ELR (cell line): ENCODE measurements at places on chromosomes 7 and 10.
A peak's percentile ranks its signal among the peaks of the same experiment; 100 is the strongest.

- peak; percentile 79 for DNase-seq
Measured at GRCh38 chr10:119103903-119104653, at the start of gene DENND10. Gene DENND10, plus strand, starts transcription at chr10:119104113. Its CDS starts 30 bp downstream, at chr10:119104143.

GRCh38 chr10:88521791-88522190 is 61.3 kb downstream of the RNLS start:
- no peak for DNase-seq

DNA sequence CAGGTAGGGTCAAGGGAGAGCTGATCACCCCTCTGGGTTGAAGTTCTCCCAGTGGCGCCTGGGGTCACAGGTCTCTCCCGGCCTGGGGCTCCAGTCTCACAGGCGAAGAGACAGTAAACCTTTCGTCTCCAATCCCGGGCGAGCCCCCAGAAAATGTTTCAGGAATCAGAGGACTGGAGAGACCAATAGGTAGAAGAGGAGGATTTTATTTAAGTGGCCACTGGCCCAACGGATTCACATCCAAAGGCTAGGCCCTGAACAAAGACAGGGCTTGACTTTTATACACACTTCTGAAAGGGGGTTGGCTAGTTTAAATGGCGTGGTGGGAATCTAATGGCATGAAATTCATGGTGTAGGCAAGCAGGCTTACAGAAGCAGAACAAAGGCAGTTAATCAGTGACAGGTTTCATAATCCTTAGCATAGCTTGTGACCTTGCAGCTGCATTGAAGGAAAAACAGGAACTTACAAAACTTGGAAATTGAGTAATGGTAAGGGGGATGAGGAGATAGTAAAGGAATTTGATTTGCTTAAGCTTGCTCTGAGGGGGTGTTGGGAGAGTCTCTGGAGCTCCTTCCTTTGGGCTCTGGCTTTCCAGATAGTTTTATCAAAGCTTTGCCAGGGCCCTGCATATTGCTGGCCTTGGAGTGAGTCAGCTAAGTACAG is 105.5 kb downstream of the TRIM24 start:
- no peak for DNase-seq

DNA sequence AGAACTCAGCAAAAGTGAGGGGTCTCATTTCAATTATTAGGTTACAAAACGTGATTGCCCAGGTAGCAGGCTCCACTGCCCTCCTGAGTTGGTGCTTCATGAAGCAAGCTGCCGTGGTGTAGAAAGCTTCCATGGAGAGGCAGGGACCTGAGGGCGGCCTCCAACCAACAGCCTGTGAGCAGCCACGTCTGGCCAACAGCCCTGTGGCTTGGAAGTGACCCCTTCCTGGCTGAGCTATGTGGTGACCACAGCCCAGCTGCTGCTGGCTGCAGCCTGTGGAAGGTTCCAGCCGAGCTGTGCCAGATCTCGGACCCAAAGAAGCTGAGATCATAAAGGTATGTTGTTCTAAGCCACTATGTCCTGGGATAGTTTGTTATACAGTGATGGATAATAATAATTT is 122.5 kb upstream of the KLF6 start:
- DNase-seq = no peak

GRCh38 chr10:96826438-96826837 is 5.7 kb upstream of the LCOR start:
- no peak for DNase-seq

GRCh38 chr10:3782146-3782450 is 2.9 kb downstream of the KLF6 start:
- peak; percentile 51 for DNase-seq

DNA sequence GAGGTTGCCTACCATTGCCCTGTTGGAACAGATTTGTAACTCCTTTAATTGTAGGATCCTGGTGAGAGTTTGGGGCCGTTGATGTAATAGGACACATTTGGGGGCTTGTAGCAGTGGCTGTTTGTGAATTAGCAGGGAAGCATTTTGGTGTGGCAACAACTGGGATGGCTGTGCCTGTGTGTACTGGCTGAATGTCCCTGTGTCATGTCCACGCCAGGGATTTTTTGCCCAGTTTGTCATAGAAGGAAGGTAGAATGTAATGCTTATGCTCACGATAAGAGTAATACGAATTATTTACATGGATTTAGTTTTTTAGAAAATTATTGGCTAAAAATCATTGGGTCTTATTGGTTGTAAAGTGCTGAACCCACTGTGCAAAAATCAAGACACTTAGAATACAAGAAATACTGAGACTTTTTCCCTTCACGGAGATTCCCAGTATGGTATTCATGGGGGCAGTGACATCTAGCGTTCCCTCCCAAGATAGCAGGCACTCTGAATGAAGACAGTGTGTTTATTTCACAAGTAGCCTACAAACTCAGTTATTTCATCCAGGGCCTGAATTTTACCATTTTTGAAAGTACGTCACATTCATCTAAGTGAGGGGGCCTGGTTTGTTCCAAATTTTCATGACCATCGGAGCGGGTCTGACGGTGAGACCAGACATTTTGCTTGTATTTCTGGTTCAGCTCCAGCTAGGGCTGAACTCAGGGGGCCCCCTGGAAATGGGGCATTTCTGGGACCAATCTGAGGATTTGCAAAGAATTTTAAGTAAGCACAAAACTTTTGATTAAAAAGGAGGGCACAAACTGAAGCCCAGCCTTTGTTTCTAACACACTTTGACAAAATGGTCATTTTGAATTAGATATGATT is 74.7 kb downstream of the CACNB2 start:
- DNase-seq = peak; percentile 64
